Activated CD8-positive, alpha-beta memory T cell treated with anti-CD3 and anti-CD28 coated beads, Interleukin-2, amount 10 ng/mL, durations not matched to agents 7 days and 5 days (primary cell): ENCODE measurements at places on chromosomes 16 and 17.

DNA sequence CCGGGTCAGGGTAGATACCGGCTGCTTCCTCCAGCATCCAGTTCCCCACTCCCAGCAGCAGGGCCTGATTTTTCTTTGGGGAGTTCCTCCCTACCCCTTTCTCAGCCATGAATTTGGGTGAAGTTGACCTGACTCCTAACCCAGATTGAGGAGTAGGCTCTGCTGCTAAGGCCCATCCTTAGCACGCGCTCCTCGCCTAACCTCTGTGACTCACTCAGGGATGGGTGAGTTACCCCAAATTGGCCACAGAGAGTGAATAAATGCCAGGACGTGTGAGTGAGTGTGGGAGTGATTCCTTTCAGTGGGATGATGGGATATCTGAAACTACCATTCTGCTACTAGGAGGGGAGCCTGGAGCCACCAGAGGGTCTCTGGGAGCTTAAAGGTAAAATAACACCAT lies 28.9 kb upstream of the ABCC12 start:
- DNase-seq = no peak

DNA sequence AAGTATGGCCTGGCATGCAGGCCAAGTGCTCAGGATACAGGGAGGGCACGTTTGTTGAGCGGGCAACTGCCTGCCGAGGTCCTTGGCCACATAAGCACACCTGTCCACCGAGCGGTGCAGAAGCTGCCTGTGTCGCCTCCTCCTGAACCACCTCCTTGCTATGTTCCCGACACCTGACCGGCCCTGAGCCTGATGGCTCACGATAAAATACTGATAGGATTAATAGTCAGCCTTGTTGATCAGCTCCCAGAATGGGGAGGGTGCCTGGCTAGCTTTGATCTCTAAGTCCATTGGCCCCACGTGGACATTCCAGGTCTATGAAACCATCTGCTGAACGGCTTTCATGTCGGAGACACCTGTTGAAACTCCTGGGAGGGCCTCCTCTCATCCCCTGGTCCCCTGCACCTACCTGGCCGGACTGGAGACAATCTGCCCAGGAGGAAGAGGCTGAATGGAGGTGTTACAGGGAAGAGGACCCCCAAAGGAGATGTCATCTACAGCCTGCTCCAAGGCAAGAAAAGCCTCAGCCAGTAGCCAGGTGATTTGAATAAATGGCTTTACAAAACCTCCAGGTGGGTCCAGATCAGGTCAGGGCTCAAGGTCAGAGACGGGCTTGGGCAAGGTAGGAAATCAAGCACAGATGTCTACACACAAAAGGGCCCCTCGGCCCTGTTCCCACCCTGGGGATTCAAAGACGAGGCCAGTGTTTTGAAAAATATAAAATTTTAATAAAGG lies 33.4 kb downstream of the AXIN2 start:
- no peak for DNase-seq

DNA sequence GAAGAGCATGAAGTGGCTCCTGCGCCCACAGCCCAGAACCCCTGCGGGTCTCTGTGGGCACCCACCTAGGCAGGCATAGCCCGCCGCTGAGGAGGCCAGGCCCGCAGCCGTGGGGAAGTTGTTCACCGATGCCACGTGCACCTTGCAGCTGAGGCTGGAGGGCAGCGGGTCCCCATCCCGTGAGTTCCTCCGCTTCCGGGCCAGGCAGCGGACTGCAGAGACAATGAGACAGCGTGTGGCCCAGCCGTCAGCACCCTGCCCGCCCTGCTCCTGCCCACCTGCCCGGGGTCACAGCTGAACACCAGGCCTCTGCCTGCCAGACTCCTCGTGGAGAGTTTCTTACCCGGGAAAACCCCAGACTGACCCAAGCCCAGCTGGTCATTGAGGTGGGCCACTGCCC lies 5.5 kb downstream of the MVD start:
- DNase-seq = no peak

DNA sequence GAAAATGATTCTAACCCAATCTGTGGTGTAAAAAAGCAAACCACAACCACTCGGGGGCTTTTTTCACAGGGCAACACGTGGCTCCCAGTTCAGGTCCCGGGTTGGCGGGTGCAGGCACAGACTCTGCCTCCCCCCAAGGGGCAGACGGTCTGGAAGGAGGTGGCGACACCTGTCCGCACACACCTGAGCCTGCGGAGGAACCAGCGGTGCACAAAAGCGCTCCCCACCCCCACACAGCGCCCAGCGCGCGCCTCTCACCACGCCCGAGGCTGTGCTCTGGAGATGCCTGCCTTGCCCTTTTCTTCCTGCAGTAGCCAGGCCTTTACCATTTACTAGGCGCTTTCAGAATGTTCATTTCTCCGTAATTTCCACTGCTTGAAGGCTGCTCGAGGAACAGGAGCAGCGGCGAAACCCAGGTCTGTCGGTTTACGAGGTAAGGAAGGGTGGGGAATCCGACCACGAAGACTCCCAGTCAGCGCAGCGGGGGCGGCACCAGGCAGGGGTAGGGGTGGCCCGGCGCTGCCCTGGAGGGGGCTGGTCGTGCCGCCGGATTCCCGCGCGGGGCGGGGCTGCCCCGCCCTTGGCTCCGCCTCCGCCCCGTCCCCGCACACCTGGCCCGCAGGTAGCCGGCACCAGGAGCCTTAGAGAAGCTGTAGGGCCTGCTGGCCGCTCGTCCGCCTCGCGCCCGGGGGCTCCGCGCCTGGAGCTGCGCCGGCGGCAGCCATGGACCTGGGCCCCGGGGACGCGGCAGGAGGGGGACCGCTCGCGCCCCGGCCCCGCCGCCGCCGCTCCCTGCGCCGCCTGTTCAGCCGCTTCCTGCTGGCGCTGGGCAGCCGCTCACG lies at the start of gene USP43:
Gene USP43, plus strand, starts transcription at position 608 of the 842 bp plus-strand sequence. Its CDS starts 116 bp downstream, at position 724.
- peak; percentile 43 for DNase-seq

GRCh38 chr17:81309140-81309858 lies 14.2 kb upstream of the SLC38A10 start:
- DNase-seq = peak; percentile 47

DNA sequence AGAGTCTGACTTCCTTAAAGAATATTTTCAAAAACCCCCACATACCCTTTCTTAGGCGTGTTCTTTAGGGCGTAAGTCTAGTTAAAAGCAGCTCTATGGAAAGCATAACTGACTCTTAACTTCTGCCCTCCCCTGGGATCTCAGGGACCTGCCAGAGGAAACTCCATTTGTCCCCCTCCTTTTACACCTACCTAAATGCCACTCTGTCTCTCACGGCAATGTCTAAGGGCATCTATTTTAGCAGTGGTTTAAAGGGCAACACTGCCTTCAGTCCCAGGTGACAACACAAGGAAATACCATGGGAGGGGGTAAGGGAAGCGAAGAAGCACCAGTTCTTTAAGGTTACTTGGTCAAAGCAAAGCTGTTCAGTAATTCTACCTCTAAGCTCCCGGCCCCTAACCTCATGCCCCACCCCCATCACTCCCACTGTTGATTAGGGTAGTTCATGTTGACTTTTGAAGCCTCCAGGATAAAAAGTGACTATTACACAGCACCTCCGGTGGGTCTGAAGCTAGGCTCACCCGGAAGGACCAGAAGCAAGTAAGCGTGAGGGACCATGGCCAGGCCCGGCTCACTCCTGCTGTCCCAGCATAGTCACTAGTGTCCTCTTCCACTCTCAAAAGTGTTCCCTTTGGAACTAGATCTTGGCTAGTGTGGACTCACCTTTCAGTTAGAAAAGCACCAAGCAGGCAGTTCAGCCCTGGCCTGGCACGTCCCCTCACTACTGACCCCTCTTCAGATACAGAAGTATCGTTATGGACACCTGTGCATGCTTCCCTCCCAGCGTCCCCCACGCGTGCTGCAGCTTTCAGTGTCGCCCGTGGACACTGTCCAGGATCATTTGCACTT lies 47.1 kb downstream of the CYTH1 start:
- DNase-seq = no peak

DNA sequence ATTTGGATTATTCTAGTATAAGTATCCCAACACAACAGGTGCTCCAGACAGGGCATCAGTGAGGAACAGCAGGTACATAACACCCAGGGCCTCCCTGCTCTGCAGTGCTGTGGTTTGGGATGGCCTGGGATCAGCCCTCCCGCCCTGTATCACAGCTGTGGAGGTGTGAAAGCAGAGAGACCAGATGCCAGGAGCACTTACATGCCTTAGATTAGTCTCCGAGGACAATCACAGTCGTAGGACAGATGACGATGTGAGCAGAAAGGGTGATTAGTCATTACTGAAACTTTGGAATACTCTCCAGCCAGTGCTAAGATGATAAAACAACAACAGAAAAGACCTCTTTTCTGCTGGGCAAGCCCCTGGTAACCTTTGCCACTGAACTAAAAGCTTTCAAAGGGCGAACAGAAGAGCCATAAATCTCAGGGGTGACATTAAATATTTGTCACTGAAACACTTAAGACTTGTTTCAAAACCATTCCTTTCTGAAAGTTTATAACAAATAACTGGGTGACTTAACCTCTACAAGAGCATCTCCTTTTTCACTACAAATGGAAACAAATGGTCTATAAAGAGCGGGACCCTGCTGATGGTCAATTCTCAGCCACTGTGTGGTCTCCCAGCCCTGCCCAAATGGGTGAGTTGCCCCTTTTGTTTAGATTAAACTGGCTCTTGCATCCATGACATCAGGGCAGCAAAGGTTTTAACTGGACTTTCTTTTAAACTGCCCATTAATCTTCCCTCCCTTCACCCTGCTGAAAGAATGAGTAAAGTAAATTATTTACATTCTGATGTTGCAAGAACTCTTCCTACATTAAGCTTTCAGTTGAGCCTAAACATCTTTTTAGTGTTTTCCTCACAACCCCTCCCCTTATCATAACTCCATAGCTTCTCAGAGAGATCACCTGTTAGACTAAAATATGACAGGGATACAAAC lies 183.1 kb upstream of the COX10 start:
- DNase-seq = no peak

DNA sequence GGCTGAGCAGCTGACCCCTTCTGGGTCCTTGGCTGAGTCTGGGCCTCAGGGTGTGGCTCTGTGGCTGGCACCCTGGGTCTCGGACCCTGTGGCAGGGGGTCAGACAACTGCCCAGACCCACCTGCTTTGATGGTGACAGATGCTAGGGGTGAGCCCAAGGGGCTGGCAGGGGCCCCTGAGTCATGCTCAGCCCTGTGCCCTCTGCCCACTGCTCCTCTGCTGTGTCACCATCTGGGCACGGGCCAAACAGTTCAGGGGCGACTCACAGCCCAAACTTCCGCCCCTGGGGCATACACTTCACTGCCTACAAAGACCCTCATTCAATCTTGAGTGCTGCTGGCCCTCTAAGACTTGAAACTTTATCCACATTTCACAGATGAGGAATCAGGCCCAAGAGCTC lies 5.7 kb downstream of the ADGRG1 start:
- no peak for DNase-seq

DNA sequence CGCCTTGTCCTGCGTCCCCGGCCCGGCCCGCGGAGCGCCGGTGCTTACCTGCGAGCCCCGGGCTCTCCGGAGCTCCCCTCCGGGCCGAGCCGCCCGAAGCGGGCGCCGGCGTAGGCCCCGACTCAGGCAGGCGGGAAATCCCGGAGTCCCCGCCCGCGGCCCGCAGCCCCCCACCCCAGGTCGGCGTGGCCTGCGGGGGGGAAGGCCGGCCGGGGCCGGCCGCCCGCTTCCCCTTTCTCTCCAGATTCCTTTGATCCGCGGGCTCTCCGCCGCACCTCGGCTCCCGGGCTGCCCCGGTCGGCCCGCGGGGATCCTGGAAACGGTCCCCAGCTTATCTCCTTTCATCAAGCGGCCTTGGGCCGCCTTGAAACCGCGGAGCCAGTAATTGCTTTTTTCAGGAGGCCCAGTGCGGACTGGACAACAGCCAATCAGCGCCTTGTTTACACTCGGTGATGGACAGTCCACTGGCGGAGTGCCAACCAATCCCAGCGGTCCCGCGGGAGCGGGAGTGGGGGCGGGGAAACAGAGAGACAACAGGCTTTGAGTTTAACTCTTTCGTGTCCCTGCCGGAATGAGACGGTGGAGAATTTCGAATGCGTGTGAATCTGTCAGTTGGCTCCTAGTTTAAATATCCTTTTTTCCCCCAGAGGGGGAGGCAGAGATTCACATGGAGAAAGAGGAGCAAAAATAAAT lies 1.4 kb upstream of the BAHCC1 start:
- peak; percentile 70 for DNase-seq

- DNase-seq = no peak
These were observed 670.1 kb upstream of the CA10 start for GRCh38 chr17:52828621-52829020.

DNA sequence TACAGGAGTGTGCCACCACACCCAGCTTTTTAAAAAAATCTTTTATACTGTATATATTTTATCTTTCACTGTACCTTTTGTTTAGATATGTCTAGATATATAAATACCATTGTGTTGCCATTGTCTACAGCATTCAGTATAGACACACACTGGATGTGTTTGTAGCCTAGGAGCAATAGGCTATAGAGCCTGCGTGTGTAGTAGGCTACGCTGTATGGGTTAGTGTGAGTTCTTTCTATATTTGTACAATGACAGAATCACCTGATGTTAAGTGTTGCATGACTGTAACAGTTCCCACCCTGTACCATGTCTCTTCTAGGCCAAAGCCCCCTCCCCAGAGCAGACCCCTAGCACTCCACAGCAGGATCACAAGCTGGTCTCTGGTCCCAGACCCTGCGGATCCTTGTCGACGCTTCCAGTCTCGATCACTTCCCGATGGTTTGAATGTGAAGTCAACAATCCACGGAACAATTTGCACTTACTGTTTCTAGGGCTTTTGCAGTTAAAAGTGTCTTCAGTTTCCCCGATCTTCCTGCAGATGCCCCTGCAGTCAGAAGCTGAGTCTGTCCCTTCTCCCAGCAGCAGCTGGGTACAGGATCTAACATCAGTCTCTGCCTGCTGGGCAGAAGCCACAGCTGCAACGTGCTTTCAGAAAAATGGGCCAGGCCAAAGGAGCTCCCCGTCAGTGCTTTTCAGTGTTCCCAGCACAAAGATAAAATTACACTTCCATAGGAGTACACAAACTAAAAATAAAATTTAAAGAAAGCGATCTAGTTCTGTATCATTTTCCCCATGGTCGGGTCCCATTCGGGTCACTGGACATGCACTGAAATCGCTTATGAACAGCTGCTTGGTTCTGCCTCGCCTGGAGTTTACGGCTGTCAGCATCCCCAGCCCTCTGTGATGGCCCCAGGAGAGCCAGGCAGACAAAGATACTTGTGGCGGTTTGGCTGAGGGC lies 35.4 kb downstream of the ADAM11 start:
- DNase-seq = no peak

DNA sequence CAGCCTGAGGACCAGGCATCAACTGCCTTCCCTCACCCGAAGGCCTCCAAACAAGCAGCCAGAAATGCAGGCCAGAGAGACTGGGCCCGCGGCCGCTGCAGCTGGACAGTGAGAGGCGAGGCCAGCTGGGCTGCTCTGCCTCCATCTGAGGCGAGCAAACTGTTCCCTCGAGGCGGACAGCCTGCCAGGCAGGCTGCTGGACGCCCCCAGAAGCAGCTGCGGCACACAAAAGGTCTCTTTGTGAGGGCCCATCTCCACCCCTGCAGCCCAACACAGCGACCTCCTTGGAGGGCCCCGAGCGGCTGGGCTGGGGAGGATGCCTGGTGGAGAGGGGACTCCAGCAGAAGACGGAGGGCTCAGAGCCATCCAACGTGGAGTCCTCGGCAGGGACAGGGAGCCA lies 4.7 kb downstream of the CORO7 start:
- no peak for DNase-seq
